Smooth muscle cell of bladder (primary cell): ENCODE measurements at places on chromosomes 4 and X. TPM values are rescaled to one million over a fixed set of nuclear protein-coding genes. Genes with fewer than 3 reads are reported as not detected.

NKX3-2 gene
- under 0.01 TPM in 1 of 2 replicates, not detected in the other for total RNA-seq

CCDC120 gene
- total RNA-seq: 0.09 and 0.28 TPM in 2 replicates

NAP1L5 gene
- 8.2 and 9.8 TPM in 2 replicates for total RNA-seq

CT55 gene
- not detected in 2 replicates for total RNA-seq

DRD5 gene
- total RNA-seq: not detected in 2 replicates

EFHC2 gene
- total RNA-seq: 0.28 and 0.46 TPM in 2 replicates

NPY5R gene
- total RNA-seq: not detected in 2 replicates

USP9X gene
- 110 and 111 TPM in 2 replicates for total RNA-seq

KLHL13 gene
- 39.1 and 55.6 TPM in 2 replicates for total RNA-seq

RPS6KA6 gene
- total RNA-seq: 12.7 and 15.9 TPM in 2 replicates

COX7B2 gene
- not detected in 2 replicates for total RNA-seq

PNMA6A gene
- total RNA-seq: 1.6 and 3.2 TPM in 2 replicates

IL2RG gene
- not detected in 2 replicates for total RNA-seq

SULT1B1 gene
- total RNA-seq: under 0.01 and 0.14 TPM in 2 replicates

F11 gene
- total RNA-seq: not detected in 2 replicates

GYPE gene
- 0.74 and 1.3 TPM in 2 replicates for total RNA-seq

ATP8A1 gene
- 0.85 and 1.6 TPM in 2 replicates for total RNA-seq

AMMECR1 gene
- 7.7 and 11.1 TPM in 2 replicates for total RNA-seq

FAM47E gene
- total RNA-seq: 0.28 and 1.4 TPM in 2 replicates

HTRA3 gene
- total RNA-seq: 5.8 and 10.4 TPM in 2 replicates

SCFD2 gene
- total RNA-seq: 27.4 and 32.2 TPM in 2 replicates

CASP3 gene
- total RNA-seq: 28.6 and 30.7 TPM in 2 replicates

GASK1B gene
- total RNA-seq: 78.9 and 168 TPM in 2 replicates

LPAR4 gene
- total RNA-seq: 0.09 TPM in 1 of 2 replicates, not detected in the other

DOCK11 gene
- total RNA-seq: 30.7 and 44.8 TPM in 2 replicates

GABRA4 gene
- total RNA-seq: not detected in 2 replicates

RAB9B gene
- total RNA-seq: 0.43 and 1.2 TPM in 2 replicates

ABRAXAS1 gene
- total RNA-seq: 15.9 and 18.4 TPM in 2 replicates

CACNA1F gene
- not detected in 2 replicates for total RNA-seq

SHISA3 gene
- total RNA-seq: 0.28 and 0.65 TPM in 2 replicates

FUNDC2 gene
- total RNA-seq: 33.6 and 59.7 TPM in 2 replicates

MAGEC1 gene
- total RNA-seq: under 0.01 TPM in 1 of 2 replicates, not detected in the other

PNMA3 gene
- total RNA-seq: under 0.01 and 0.28 TPM in 2 replicates

SLC38A5 gene
- 23.3 and 40.4 TPM in 2 replicates for total RNA-seq

IDS gene
- 30.4 and 41.2 TPM in 2 replicates for total RNA-seq

ITGB1BP2 gene
- 0.85 and 3.6 TPM in 2 replicates for total RNA-seq

ZNF157 gene
- total RNA-seq: 0.14 TPM in 1 of 2 replicates, not detected in the other

WDR45 gene
- total RNA-seq: 36.3 and 43.1 TPM in 2 replicates

CT47B1 gene
- total RNA-seq: not detected in 2 replicates

ZMAT1 gene
- under 0.01 and 0.09 TPM in 2 replicates for total RNA-seq

LRBA gene
- total RNA-seq: 27.6 and 28.6 TPM in 2 replicates

TCP11X2 gene
- total RNA-seq: not detected in 2 replicates
